COR-L47 (cell line): ENCODE measurements at places on chromosomes 7 and 10.
A peak's percentile ranks its signal among the peaks of the same experiment; 100 is the strongest.

GRCh38 chr7:3367261-3367660, 66.2 kb downstream of the SDK1 start:
- no peak for DNase-seq

DNA sequence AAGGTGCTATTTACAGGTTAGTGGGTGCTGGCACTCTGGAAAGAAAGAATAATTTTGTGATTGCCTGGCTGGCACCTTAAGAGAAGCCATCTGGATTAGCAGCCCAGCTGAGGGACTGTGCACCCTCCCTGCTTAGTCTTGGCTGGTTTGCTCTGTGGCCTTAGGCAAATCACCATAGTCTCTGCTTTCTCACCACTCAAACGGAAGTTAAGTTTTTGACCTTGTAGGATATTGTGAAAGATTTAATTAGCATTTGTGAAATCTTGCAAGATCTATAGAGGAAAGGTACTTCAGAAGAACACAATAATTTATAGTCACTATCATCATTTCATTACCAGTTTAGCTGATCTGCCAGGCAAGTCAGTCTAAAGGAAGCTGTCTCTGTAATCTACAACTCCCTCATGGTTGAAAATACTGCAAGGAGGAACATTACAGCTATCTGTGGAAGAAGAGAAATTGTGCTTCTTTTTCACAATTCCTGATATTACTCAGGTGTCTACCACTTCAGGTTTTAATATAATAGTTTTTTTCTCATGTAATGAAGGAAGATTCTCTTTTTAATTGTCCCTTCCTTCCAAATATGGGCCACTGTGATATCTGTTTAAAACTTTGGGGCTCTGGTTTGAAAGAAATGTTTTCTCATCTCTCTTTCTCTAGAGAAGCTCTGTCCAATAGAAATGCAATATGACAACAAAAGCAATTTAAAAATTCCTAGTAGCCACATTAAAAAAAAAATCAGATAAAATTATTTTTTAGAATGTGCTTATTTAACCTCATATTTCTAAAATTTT, 219.6 kb downstream of the PTEN start:
- DNase-seq = no peak

GRCh38 chr10:100983868-100984671, 3.2 kb downstream of the MRPL43 start:
- DNase-seq = no peak

GRCh38 chr10:42898037-42898960, 115.7 kb downstream of the BMS1 start:
- DNase-seq = no peak

GRCh38 chr10:110643653-110644597, at the start of gene RBM20:
Gene RBM20 (plus strand): TSS chr10:110644336. CDS start chr10:110644455, 119 bp downstream.
- no peak for DNase-seq

DNA sequence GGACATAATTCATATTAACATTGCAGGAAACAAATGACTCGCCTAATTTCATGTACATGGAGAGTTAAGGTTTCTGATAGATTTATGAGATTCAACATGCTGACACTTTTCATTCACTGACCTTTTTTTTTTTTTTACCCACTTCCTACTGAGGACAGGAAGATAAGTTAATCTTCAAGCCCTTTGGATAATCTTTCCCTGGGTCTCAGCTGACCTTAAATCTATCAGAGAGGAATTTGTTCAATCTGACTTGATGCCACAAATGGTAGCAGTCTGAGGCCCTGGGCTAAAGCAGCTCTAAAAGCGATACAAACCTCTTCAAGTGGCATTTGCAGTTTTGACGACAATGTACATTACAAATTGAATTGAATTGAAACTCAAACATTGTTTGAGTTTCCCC, 493.3 kb upstream of the SORCS1 start:
- DNase-seq = no peak

DNA sequence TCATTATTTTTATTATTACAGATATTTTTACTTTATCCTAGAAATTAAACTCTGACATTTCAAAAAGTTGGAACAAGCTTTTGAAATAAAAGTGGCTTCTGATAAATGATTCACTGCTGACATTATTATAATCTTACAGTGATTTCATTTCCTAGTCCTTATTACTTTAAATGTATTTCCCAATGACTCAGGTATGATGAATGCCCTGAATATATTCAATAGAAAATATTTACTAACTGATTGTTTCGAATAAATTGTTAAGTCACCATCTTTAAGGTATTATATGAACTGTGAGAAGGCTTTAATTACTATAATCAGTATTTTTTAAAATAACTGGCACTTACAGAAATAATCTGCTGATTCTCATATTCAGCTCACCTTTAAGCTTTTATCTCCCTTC, 21.6 kb downstream of the DKK1 start:
- DNase-seq = no peak

DNA sequence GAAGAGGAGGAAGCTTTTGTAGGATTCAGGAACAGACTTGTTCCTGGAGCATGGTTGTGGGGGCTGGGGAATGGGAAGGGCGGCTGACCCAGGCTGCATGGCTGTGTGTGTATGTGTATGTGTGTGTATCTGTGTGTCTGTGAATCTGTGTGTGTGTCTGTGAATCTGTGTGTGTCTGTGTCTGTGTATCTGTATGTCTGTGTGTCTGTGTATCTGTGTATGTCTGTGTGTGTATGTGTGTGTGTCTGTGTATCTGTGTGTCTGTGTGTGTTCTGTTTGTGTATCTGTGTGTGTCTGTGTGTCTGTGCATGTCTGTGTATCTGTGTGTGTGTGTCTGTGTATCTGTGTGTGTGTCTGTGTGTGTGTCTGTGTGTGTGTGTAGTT, 6.6 kb upstream of the STX1A start:
- DNase-seq = no peak

DNA sequence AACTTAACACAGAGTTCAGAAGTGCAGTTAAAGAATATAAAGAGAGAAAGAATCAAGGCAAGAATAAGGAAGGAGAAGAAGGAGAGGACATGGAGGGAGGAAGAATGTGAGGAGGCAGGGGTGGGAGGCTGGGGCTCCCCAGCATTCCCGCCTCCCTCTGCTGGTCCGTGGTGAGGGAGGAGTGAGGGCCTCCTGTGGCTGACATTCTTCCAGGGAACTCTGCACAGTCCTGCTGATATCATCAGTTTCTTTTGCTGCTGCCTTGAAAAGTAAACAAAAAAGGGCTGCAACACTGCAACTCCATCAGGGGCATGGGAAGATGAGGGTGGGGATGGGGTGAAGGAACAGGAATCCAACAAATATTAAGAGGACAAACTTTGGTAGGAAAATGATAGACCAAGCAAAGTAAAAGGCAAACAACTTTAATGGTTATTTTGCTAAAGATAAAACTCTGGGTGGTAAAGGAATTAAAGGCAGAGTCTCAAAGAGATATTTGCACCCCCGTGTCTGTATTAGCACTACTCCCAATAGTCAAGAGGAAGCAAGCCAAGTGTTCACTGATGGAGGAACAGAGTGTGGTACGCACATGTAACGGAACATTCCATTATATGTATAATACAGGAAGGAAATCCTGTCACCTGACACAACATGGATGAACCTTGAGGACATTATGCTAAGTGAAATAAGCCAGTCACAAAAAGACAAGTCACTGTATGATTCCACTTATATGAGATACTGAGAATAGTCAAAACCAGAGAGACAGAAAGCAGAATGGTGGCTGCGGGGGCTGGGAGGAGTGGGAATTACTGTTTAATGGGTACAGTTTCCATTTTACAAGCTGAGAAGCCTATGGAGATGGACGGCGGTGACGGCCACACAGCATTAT, 8.0 kb upstream of the SPOCK2 start:
- DNase-seq = no peak

- DNase-seq = no peak
These were observed 106.2 kb downstream of the ZMYND11 start for GRCh38 chr10:241451-241850.

DNA sequence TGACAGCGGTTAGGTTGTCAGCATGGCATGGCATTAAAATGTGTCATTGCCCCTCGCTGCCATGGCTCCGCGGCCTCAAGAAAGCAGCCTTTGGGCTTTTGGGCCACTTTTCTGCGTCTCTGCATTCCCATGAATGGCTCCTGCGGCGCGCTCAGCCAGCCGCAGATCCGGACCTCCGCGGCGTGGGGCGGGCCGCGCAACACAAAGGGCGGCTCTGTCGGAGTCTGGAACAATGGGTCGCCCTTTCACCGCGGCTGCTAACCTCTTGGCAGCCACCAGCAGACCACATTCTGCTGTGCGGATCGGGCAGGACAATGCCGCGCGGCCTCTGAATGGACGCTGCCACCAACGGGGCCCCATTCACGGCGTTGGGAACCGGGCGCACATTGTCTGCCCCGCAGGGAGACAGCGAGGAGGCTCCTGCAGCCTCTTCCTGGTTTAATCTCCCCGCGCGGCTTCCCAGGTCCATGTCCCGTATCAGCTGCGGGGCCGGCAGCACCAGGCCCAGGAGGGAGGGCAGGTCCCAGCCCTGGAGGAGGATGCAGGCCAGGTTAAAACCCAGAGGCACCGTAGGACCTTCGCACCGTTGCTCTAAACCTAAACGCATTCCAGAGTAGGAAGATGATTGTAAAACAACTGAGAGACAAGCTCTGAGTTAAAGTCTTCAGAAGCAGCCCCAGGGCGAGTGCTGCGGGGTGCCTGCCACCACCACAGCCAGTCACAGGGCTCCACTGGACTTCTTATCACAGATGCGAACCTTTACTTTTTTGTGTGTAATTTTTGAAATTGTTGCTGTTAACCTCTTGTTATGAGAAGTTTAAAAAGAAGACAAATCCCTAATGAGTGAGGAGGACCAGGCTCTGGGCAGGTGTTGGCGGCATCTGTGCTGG, 71.6 kb downstream of the NKX6-2 start:
- no peak for DNase-seq

GRCh38 chr10:60654813-60655464, 123.3 kb upstream of the CDK1 start:
- no peak for DNase-seq

DNA sequence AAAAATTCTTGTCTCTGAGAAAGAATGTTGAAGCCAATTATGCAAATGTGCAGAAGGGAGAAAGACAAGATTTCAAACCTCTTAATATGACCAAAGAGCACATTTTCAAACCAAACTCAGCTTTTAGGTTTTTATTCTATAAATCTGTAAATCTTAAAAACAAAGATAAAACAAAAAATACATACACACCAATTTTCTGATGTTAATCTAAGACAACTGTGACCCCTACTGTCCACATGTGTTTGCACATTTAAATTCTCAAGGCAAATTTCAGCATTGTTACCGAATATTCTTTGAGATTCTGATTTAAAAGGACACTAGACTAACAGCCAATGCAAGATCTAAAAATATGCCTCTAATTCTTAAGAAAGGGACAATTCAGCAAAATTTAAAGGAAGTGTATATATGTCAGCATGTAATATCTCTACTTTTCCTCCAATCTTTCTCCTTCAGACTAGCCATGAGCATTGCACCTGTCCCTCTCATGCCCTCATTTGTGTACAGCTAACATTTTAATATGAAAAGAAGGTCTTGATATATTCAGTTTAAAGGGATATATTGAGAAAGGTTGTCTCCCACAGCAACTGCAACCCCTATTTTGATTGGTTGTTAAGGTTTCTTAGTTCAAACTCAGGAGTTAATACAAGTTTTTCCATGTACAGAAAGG, 417.9 kb downstream of the IPMK start:
- DNase-seq = peak; percentile 31

DNA sequence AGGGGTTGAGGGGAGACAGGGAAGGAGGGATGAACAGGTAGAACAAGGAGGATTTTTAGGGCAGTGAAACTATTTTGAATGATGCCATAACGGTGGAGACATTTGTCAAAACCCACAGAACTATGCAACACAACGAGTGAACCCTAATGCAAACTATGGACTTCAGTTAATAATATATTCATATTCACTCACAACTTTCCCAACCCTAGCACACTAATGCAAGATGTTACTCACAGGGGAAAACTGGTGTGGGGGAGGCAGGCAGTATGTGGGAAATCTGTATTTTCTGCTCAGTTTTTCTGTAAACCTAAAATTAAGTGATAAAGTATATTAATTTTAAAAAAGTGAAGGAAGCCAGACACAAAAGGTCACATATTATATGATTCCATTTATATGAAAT, 17.3 kb downstream of the GNA12 start:
- no peak for DNase-seq

DNA sequence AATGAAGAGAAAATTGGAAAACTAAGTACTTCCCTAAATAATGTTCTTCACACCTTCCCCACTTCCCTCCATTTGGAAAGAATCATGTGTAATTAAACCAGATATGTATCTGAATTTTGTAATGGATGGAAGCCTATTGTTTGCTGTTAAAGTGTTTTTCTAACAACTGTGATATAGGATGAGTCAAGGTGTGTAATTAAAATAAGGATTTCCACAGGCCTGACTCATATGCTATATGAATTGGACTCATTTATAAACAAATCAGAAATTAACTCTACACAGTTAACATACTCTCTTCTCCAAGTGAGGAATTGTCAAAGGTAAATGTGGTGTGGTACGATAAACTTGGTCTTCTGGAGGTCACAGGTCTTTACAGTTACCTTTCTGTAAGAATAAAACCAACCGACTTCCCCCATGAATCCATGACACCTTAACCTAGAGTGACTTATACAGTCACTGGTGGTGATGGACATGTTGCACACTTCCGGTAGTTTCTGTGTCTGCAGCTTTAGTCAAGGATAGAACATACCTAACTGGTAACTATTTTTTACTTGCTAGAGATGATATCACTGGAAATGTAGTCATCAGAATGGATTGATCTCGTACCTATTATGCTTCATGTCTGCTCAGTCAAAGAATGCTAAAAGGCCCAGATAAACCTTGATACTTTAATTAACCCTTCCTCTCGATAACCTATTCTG, 12.8 kb downstream of the PNLIPRP3 start:
- DNase-seq = no peak

- DNase-seq = no peak
These were observed 148.7 kb downstream of the ZMYND11 start for GRCh38 chr10:283916-284356.

GRCh38 chr10:132408367-132408781, 11.4 kb downstream of the PWWP2B start:
- no peak for DNase-seq

GRCh38 chr10:108445746-108446145, 1281.2 kb upstream of the SORCS1 start:
- DNase-seq = no peak

DNA sequence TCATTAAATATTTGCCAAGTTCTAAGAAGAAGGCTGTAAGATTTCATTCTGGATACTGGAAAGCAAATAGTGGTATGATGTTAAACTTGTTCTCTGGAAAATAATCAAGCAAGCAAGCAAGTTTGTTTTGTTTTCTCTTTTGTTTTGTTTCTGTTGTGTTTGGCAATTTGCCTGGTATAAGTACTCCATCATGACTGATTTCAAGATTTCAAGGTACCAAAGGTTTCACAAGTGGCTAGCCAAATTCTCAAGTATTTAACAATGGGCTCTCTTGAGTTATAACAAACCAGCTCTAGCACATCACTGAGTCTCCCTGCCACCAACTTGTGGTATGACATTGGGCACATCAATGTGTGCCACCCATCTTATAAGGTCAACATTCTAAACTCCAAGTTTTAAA, 151.7 kb upstream of the IGFBP3 start:
- no peak for DNase-seq
